ENCODE measurements at places on chromosomes 2 and 18.
A peak's percentile ranks its signal among the peaks of the same experiment; 100 is the strongest.

DNA sequence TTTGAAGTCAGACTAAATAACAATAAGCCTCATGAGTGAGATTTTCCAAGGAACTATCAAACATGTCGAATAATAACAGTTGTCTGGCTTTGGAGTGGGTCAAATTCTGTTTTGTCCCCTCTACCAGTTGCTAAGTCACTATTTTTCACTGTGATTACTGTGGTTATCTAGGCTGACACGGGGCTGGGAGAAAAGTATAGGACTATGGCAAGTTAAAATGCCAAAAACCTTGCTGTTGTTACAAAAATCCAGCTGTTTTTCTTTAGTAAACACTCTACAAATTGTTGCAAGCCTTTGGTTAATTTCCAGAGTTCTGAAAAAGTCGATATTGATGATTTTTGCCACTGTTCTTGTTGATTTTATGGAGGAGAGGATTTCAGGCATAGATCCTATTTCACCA, 1.5 kb downstream of the CFAP210 start:
- DNase-seq: no peak

GRCh38 chr2:133498662-133499585, 69.3 kb downstream of the NCKAP5 start:
- DNase-seq: no peak

GRCh38 chr2:2134037-2134436, 197.0 kb downstream of the MYT1L start:
- no peak for DNase-seq

GRCh38 chr2:144539289-144539782, 19.4 kb upstream of the ZEB2 start:
- no peak for DNase-seq

DNA sequence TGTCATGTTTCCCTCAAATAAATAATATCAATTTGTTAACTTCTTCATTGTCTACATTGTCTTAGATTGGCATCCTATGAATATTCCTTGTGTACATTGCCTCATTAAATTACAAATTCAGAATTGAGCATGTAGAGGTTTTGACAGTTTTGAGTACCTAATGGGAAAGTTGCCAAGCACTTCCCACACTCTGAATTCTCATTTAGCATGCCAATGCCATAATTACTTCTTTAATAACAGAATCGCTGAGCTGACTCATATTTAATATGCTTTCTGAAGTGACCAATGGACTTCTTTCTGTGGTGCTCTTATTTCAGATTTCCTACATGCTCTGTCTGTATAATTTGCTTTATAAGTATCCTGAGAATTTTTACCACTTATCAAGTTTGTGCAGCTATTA, 114.4 kb upstream of the NOL4 start:
- DNase-seq: no peak

GRCh38 chr2:56315376-56315775, 131.6 kb downstream of the CCDC85A start:
- no peak for DNase-seq

- DNase-seq: no peak
These were observed 271.8 kb downstream of the ZNF521 start for GRCh38 chr18:25080211-25080610.

GRCh38 chr2:62283147-62283546, 87.2 kb downstream of the B3GNT2 start:
- DNase-seq: no peak

DNA sequence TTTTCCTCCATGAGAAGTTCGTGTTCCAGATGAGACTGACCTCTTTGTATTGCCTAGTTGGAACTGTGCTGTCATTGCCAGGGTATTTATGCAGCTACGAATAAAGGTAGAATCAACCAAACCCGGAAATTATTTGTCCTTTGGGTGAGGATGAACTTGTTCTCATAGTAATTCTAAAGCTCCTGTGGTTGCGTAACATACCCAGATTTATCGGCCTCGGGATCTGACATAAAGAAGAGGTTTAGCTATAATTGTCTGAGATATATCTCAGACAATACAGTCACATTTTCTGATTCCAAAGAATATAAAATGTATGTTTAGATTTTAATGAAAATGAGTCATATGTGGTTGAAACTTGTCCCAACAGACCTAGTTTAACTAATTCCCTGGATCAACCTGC, 628.7 kb upstream of the LINC00305 start:
- no peak for DNase-seq

DNA sequence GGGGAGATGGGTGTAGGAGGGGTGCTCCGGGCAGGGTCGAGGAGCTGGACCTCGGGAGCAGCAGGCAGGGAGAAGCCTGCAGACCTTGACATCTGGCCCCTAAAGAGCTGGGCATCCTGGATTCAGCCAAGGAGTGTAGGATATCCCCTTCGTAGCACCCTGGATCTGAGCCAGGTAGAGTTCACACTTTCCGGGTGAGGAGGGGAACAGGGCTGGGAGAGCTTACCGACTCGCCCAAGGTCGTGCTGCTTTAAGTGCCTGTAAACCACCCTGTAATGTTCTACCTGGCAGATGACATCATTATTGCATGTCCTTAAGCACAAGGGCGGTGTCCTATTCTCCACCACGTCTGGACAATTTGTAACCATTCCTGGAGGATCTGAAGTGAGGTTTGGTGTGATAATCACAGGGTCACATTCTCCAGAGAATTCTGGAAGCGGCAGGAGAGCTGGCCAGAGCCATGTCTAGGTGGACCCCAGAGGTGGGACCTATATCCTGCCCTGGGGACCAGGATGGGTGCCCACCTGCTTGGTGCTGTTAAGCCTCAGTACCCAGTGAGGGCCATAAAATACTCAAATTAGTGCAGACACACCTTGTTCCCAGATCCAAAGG, 14.6 kb downstream of the ITM2C start:
- DNase-seq: no peak

- no peak for DNase-seq
These were observed 123.5 kb upstream of the EML6 start for GRCh38 chr2:54599914-54600313.

GRCh38 chr2:148167855-148168254, 147.0 kb downstream of the MBD5 start:
- no peak for DNase-seq

- no peak for DNase-seq
These were observed 19.7 kb upstream of the DCTN1 start for GRCh38 chr2:74399785-74400184.

GRCh38 chr2:189582809-189583192, 2.2 kb upstream of the SLC40A1 start:
- DNase-seq: no peak

GRCh38 chr2:46460241-46460921, 19.0 kb upstream of the TMEM247 start:
- no peak for DNase-seq

GRCh38 chr2:118882693-118883336, 35.4 kb upstream of the EN1 start:
- DNase-seq: peak; percentile 69

GRCh38 chr2:175877845-175878544, 124.1 kb downstream of the LNPK start:
- DNase-seq: no peak

DNA sequence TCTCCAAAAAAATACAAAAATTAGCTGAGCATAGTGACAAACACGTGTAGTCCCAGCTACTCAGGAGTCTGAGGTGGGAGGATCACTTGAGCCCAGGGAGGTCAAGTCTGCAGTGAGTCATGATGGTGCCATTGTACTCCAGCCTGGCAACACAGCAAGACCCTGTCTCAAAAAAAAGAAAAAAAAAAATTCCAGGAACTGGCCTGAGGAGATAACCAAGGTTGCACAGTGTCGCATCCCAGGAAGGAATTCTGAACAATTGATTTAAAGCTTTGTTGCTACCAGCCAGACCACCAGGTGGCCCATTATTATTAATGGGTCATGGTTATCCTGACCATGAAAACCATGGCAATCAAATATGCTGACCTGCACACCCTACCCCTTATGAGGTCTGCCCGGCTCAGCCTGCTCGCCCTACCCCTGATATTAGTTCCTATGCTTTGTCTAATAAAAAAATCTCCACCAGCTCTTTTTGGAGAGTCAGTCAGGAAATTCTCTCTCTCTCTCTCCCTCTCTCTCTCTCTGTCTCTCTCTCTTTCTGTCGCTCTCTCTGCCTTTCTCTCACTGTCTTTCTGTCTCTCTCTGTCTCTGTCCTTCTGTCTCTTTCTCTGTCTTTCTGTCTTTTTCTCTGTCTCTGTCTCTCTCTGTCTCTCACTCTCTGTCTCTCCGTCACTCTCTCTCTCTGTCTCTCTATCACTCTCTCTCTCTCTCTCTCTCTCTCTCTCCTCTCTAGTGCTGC, 73.7 kb downstream of the NCAPH start:
- no peak for DNase-seq

- no peak for DNase-seq
These were observed 52.8 kb downstream of the CHMP3 start for GRCh38 chr2:86510436-86510933.

- no peak for DNase-seq
These were observed 5.6 kb downstream of the KCNE4 start for GRCh38 chr2:223057569-223057968.

DNA sequence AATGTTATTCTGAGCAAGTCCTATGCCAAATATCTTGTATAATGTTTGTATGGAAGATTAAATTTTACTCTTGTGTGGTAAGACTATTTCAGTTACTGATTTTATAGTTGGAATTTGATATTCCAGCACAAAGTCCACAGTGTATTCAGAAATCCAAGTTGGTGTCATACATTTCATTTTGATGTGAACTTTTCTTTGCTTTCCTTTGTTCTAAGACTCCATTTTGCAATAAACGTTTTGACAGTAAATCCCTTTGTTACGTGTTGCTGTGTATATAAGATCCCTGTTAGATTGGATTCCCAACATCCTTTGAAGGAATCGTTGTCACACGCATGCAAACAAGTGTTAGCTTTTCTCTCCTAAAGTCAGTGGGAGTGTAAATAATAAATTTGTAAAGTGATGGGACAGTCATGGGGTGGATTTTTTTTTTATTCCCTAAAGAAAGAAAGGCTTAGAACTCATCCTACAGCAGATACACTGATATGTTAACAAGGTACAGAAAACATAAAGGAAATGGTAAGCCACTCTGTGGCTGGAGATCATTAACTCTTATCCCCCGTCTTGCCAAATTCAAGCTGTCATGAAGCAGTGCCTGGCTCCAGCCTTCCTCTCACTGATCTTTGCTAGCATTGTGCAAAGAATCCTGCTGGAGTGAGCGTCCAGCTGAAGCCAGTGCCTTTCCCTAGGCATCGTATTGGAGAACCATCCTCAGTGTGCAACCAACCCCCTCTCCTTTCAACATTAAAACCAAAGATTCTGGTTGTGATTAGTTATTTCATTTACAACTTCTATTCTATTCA, 127.6 kb upstream of the CDCA7 start:
- no peak for DNase-seq

Measured in CD8-positive, alpha-beta memory T cell (primary cell).